ENCODE measurements at places on chromosomes 7 and 10. TPM values are rescaled to one million over a fixed set of nuclear protein-coding genes. Genes with fewer than 3 reads are reported as not detected.

Gene HTR5A
- polyA plus RNA-seq: not detected

- H3K27me3 ChIP-seq: no peaks in the 10 kb centered on the region
- H3K4me1 ChIP-seq: no peaks in the 10 kb centered on the region
- H3K4me3 ChIP-seq: no peak overlapping the region
- H3K36me3 ChIP-seq: no peaks in the 10 kb centered on the region
- H3K27ac ChIP-seq: no peak overlapping the region
- no peak for DNase-seq
Observed at GRCh38 chr10:2978111-2978510, 89.2 kb upstream of the PFKP start.

Gene UROS
- 55.8 TPM for polyA plus RNA-seq

DNA sequence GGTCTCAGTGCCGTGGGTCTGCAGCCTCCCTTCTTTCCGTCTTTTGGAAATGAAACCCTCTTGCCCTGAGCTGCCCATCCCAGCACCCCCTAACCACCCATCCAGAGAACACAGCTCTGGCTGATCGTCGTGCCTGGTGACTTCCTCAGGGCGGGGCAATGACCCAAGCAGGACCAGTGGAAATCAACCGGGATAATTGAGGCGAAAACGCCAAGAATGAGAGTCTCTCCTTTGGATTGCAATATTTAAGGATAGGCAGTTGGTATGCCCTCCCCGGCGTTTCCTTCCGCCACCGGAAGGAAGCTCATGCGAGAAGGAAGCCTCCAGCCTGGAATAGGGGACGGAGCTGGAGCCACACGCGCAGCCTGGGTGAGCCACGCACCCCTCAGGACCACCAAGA, 73.7 kb upstream of the PFKP start:
- no peak for DNase-seq
- no peaks in the 10 kb centered on the region for H3K36me3 ChIP-seq
- no peak overlapping the region for H3K27ac ChIP-seq
- H3K4me3 ChIP-seq: no peak overlapping the region
- no peaks in the 10 kb centered on the region for H3K27me3 ChIP-seq

Gene SHTN1
- polyA plus RNA-seq: 0.12 TPM

Gene TLL2
- polyA plus RNA-seq: 0.03 TPM

Measured in CD4-positive, alpha-beta memory T cell (primary cell).